ENCODE measurements at places on chromosomes 1 and 21. TPM values are rescaled to one million over a fixed set of nuclear protein-coding genes. Genes with fewer than 3 reads are reported as not detected.

GRCh38 chr1:64129701-64130100, 73.7 kb upstream of the UBE2U start:
- no peak overlapping the region for H3K27ac ChIP-seq
- DNase-seq, result no peak
- no peaks in the 10 kb centered on the region for H3K4me1 ChIP-seq

DNA sequence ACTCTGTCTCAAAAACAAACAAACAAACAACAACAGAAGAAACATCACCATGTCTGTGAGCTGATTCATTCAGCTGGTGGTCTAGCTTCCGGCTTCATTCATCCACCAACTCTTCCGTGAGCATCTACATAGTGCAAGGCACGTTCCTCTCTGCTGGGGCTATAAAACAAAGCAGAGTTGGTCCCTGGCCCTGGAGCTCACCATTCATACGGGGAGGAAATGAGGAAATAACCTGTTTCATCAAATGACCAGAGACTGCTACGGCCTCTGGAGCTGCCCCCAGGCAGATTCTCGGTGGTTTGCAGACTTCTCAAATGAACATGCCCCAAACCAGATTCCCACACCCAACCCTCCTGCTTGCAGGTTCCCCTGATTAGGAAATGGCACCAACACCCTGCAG, 41.0 kb upstream of the ID3 start:
- no peaks in the 10 kb centered on the region for H3K27me3 ChIP-seq
- H3K4me3 ChIP-seq, result peak overlapping the region; percentile 46

GRCh38 chr1:223129229-223129901, 13.7 kb downstream of the TLR5 start:
- H3K36me3 ChIP-seq, result no peaks in the 10 kb centered on the region
- no peak overlapping the region for H3K4me3 ChIP-seq
- no peak overlapping the region for H3K27ac ChIP-seq

GRCh38 chr21:39650306-39650705, 37.6 kb downstream of the B3GALT5 start:
- no peak overlapping the region for H3K4me3 ChIP-seq
- no peak for DNase-seq
- no peaks in the 10 kb centered on the region for H3K36me3 ChIP-seq
- no peaks in the 10 kb centered on the region for H3K27me3 ChIP-seq
- no peaks in the 10 kb centered on the region for H3K4me1 ChIP-seq
- H3K27ac ChIP-seq, result no peak overlapping the region

DNA sequence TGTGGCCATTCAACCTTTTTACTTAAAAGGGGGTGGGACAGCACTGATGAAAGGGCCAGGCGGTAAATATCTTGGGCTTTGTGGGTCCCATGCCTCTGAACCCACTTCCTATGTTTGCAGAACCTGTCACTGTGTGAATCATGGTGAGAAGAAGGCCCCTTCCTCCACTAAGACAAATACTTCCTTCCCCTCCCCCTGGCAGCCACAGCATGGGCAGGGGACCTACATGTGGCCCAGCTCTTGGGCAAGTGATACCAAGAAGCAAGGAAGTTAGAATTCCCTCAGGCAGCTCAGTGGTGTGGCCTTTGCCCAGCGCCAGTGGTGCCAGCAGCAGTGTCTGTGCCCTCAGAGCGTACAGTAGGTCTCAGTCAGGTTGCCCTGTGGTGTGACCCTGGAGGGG, 168.6 kb downstream of the TRIM33 start:
- H3K4me1 ChIP-seq, result peaks cover 67% of the 10 kb centered on the region
- no peak for DNase-seq
- H3K27ac ChIP-seq, result no peak overlapping the region
- H3K27me3 ChIP-seq, result no peaks in the 10 kb centered on the region
- peak overlapping the region; percentile 22 for H3K4me3 ChIP-seq

DNA sequence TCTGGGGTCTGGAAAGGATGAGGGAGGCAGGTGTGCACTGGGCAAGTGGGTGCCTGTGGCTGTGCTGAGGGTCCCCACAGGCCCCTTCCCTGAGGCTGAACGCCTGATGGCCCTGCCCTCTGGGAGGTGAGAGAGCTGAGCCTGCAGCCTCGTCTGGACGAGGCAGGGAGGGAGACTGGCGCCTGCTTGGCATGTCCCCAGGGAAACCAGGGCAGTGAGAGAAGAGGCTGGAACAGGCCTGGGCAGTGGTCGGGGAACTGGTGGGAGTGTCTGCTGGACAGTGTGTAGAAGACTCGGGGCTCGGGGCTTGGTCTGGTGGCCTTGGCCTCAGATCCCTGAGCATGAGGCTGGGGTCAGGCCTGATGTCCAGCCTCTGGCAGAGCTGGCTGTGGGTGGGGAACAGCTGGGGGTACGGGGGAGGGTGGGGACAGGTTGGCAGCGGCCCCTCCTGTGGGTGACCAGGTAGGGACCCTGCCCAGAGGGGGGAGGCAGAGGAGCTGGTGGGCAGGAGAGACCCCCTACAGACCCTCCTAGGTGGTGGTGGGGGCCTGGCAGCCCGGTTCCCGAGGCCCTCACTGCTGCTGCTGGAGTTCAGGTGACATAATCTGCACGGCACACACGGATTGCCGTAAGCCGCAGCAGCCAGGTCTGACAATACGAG, 30.8 kb upstream of the PLCH2 start:
- no peak overlapping the region for H3K4me3 ChIP-seq
- no peaks in the 10 kb centered on the region for H3K36me3 ChIP-seq
- no peak overlapping the region for H3K27ac ChIP-seq
- H3K27me3 ChIP-seq, result peaks cover 7% of the 10 kb centered on the region
- no peaks in the 10 kb centered on the region for H3K4me1 ChIP-seq

The NTRK1 gene
- polyA plus RNA-seq, result not detected

GRCh38 chr1:17276568-17276967, 27.7 kb downstream of the PADI3 start:
- H3K4me3 ChIP-seq, result no peak overlapping the region
- no peak for DNase-seq
- H3K27ac ChIP-seq, result no peak overlapping the region
- no peaks in the 10 kb centered on the region for H3K27me3 ChIP-seq

- H3K36me3 ChIP-seq, result no peaks in the 10 kb centered on the region
- DNase-seq, result no peak
- no peaks in the 10 kb centered on the region for H3K27me3 ChIP-seq
- H3K27ac ChIP-seq, result no peak overlapping the region
- H3K4me1 ChIP-seq, result peaks cover 43% of the 10 kb centered on the region
- no peak overlapping the region for H3K4me3 ChIP-seq
These were observed 139.4 kb upstream of the RAB4A start for GRCh38 chr1:229131243-229132105.

DNA sequence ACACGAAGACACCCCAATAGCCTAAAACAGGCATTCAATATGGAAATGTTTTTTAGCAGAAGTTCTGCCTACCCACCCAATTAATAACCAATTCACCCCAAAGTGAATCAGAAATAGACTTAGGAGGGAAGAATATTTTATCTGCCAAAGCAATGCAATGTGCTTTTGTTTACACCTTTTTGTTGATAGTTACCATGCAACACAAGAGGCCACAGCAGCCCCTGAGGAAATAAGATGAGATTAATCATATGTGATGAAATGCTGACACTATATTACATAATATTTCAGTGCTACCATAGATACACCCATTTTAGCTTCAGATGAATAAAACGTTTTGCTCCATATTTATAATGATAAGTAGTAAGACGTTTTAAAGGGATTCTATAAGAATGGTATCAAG, 60.9 kb upstream of the RGS2 start:
- H3K27me3 ChIP-seq, result no peaks in the 10 kb centered on the region
- no peak overlapping the region for H3K4me3 ChIP-seq
- no peak overlapping the region for H3K27ac ChIP-seq
- no peaks in the 10 kb centered on the region for H3K4me1 ChIP-seq
- no peak for DNase-seq
- no peaks in the 10 kb centered on the region for H3K36me3 ChIP-seq

DNA sequence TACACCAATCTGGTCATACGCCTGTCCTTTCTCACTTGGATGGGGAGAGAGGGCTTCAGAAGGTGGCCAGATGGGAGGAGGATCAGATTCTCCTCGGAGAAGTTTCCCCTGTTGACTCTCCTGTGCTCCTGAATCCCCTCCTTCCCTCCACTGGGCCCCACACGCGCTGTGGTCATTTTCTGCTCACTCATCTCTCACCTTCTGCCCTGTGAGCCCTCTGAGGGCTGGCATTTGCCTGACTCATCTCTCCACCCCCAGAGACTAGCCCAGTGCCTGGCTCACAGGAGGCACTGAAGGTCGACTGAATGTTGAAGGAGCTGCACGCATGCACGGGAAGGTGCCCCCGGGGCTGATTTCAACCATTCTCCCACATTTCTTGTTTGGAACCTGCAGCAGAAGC, 14.2 kb downstream of the ABCA4 start:
- H3K4me3 ChIP-seq, result no peak overlapping the region
- no peaks in the 10 kb centered on the region for H3K4me1 ChIP-seq
- no peak overlapping the region for H3K27ac ChIP-seq

DNA sequence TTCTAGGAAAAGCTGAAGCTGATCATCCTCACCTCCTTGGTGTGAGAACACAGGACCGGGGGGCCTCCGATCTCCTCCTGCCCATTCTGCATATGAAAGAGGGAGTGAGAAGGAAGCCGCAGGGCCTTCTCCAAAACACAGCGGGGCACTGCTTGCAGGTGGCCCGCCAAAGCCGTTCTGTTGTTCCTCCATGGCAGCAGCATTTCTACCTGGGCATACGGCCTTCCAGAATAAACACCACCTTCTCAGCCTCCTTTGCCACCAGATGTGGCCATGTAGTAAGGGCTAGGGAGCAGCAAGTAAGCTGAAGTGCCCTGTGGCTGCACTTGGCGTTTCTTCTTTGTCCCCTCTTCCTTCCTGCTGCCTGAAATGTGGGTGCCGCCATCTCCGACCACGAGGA, 214.9 kb downstream of the TOMM20 start:
- no peaks in the 10 kb centered on the region for H3K27me3 ChIP-seq
- H3K36me3 ChIP-seq, result no peaks in the 10 kb centered on the region
- H3K4me3 ChIP-seq, result no peak overlapping the region
- no peak for DNase-seq
- peaks cover 18% of the 10 kb centered on the region for H3K4me1 ChIP-seq

The ANGPTL7 gene
- not detected for polyA plus RNA-seq

DNA sequence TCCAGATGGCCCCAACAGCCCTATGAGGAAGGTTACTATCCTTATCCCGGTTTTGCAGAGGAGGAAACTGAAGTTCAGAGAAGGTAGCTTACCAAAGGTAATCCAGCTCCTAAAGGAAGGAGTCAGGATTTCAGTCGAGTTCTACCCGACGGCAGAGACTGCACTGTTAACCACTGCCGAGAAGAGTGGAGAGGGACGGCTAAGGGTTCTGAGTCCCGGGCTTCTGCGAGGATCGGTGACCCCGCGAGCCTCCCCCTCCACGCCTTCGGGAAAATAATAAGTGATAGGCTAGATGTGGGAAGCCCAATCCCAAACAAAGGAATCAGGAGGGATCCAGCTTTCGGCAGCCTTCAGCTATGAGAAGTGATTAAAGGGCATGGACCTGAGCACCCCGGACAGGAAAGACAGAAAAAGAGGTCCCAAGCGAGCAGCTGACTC, 587 bp downstream of the TMEM53 start:
- H3K4me1 ChIP-seq, result peaks cover 6% of the 10 kb centered on the region
- DNase-seq, result no peak
- H3K4me3 ChIP-seq, result peak overlapping the region; percentile 81
- peak overlapping the region; percentile 76 for H3K27ac ChIP-seq

DNA sequence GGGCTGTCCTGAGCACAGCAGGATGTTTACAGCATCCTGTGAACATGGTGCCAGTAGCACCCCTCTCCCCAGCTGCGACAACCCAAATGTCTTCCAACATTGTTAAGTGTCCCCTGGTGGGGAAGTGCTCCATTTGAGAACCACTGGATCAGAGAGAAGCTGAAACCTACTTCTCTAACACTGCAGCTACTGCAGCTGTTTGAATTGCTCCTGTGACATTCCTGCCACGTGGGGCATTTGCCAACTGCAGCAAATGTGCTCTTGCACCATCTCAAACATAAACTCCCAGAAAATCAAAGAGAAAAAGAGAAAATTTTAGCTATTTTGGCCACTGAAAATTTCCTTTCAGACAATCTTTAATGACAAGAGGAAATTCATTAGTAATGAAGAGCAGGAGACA, 11.0 kb downstream of the SLC2A5 start:
- H3K27me3 ChIP-seq, result no peaks in the 10 kb centered on the region
- H3K4me3 ChIP-seq, result no peak overlapping the region
- H3K36me3 ChIP-seq, result no peaks in the 10 kb centered on the region

GRCh38 chr1:229440851-229441537, 7.1 kb upstream of the ACTA1 start:
- no peak overlapping the region for H3K4me3 ChIP-seq
- no peaks in the 10 kb centered on the region for H3K27me3 ChIP-seq
- H3K4me1 ChIP-seq, result no peaks in the 10 kb centered on the region
- H3K27ac ChIP-seq, result no peak overlapping the region

DNA sequence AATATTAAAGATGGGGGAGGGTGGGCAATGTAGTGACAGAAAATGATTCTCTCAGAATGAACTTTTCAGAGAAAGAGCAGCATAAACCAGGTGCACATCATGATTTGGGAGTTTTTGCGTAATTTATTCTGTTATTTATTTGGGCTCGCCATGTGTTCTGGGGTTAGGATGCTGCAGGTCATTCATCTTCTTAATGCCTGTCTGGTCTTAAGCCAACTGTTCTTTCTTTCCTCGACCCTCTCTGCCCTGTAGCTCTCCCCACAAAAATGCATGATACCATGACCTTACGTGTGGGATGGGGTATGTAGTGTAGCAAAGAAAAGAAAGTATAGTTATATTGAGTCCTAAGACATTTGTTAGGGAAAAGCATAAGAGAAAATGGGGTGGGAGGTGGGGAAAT, 12.3 kb upstream of the TARS2 start:
- H3K27me3 ChIP-seq, result no peaks in the 10 kb centered on the region
- DNase-seq, result no peak
- H3K27ac ChIP-seq, result no peak overlapping the region
- H3K4me1 ChIP-seq, result no peaks in the 10 kb centered on the region

Data from naive thymus-derived CD4-positive, alpha-beta T cell (primary cell).